ENCODE measurements at places on chromosomes 12 and 14.

- DNase-seq, result no peak
Observed at GRCh38 chr12:13090054-13090453, 13.4 kb downstream of the GSG1 start.

GRCh38 chr14:29654901-29655550 is 272.6 kb downstream of the PRKD1 start:
- DNase-seq, result no peak

GRCh38 chr12:52369211-52369610 is 1.9 kb upstream of the KRT85 start:
- no peak for DNase-seq

DNA sequence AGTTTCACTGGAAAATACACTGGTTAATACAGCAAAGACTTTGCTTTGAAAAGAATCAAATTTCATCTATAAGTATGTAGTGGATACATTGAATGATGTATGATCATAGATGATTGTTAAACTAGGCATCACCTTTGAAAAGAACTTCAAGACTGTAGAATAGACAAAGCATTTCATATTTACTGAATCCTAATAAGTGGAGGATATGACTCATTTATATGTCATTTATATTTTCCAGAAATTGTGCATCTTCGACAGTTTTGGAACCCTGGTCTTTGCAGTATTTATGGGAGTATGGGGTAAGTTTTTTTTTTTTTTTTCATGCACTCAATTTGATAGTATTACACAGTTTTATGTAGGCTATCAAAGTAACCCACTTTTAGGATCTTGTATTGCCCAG is 161.9 kb downstream of the ANO6 start:
- no peak for DNase-seq

- DNase-seq, result no peak
Observed at GRCh38 chr12:115895247-115895646, 382.2 kb downstream of the MED13L start.

- no peak for DNase-seq
Observed at GRCh38 chr12:90287585-90287984, 578.9 kb upstream of the ATP2B1 start.

GRCh38 chr12:14892726-14893505 is 7.3 kb upstream of the MGP start:
- no peak for DNase-seq

GRCh38 chr14:88986146-88986841 is 161.8 kb downstream of the TTC8 start:
- no peak for DNase-seq

DNA sequence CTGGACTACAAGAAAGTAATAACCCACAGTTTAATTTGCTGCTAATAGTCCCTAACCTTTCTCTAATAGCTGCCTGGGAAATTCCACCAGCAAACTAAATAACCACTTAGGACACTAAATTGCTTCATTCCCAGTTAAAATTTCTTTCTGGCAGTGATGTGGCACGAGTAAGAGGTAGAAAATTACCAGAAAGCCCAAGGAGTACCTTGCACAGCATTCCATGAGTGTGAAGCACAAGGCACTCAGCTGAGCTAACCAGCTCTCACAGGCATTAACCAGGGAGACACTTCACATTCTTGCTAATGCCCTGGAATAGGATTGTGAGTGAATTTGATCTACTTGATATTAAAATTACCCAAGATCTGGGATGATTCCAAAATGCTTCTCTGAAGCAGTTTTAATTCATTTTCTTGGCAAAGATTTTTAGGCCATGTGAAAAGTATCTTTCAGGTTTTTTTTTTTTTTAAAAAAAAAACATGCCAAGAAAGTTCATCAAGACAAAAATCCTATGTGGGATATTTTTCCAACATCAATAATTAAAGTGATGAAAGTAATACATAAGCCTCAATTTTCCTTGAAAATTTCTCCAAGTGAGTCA is 29.5 kb downstream of the TSPAN8 start:
- no peak for DNase-seq

GRCh38 chr12:57330992-57331391 is 80.0 kb upstream of the STAC3 start:
- DNase-seq, result no peak

DNA sequence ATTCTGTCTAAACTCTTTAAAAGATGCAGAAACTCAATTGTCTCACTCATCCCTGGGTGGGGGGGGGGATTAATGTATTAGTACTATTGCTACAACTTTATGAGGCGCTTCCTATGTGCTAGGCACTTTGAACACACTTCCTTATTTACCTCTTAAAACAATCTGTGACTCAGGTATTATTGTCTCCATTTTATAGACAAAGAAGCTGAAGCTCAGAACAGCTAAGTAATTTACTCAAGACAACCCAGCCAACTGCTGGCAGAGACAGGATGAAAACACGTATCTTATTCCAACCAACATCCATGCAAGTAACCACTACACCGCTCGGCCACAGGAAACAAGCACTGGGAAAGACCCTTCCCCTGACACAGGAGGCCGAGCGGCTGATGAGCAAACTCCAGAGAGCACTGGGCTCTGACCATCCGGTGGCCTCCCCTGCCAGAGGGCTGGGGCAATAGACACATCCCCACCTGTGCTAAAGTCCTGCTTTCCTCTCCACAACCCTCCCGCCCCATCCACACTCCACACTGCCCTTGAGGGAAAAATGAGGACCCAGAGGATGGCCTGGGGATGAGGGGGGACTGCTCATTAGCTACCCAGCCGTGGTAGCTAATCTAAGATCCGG is 244.2 kb downstream of the DPF3 start:
- no peak for DNase-seq

GRCh38 chr14:61064856-61065255 is 83.8 kb downstream of the SLC38A6 start:
- no peak for DNase-seq

- peak; percentile 8 for DNase-seq
Observed at GRCh38 chr12:130026608-130027176, 122.9 kb upstream of the TMEM132D start.

GRCh38 chr12:86264451-86265328 is 8.5 kb upstream of the MGAT4C start:
- DNase-seq, result no peak

DNA sequence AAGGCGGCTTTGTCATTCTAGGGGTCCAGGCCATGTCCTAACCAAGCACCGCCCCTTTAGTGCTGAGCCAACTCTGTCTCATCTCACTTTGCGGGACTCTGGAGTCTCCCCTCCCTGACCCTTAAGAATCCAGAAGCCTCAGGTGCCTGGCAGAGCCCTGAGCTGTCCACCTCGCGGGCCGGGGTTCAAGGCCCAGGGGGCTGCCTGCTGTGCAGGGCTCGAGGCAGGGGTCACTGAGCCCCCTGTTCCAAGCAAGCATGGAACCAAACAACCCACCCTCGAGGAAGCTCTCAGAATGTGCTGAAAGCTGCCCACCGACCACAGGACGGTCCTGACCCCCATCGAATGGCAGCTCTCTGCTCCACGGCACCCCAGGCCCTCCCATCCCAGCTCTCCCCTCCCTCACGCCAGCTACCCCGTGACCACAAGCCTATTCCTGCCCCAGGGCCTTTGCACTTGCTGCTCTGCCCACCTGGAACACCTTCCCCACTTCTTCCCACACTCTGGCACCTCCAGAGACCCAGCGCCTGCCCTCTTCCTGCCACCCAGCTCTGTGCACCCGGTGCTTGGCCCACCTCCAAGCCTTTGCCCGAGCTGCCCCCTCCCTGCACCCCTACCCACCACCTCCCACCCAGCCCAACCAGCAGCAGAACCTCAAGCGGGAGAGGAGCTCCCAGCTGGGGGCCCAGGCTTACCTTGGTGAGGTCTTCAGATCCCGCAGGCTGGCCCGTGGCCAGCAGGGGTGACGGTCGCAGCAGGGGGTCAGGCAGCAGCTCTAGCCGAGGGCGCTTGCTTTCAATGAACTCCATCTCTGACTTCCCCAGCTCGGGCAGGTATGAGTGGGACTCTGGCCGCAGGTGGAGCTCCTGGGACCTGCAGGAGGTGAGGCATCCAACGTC is 84.3 kb downstream of the NCOR2 start:
- DNase-seq, result no peak

- peak; percentile 68 for DNase-seq
Observed at GRCh38 chr12:130826151-130826801, 12.8 kb downstream of the STX2 start.

DNA sequence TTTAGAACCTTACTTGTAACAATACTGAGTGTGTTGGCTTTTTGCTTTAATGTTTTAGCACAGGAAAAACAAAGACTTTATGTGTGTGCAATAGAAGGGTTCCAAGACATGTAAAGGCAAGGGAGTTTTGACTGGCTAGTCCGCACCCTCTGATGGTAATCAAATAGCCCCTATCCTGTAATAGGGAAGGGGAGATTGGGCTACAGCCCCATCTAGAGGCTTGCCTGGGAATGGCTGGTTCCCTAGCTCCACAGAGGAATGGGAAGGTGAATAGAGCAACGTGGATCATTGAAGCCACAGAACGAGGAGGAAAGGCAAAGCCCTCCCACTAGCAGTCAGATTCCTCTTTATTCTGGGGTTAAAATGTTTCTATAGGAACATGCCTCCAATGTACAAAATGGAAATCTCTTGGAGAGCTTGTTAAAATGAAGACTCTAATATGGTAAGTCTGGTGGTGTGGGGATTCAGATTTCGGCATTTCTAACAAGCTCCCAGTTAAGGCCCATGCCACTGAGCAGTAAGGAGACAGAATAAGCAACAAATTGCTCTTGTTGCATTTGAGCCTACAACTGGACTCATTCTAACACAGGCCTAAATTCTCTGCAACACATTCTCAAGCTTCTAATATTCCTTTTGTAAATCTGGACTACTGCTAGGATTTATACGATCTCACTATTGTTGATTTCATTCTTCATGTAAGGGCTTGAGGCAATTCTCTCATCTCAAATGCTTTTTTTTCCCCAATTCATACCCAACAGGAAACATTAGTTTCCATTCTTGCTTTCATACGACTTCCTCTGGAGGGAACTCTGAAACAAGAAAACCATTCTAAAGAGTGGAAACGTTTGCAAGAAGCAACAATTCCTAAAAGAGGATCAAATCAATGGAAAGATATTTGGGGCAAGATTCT is 57.1 kb downstream of the NIN start:
- DNase-seq, result no peak

- DNase-seq, result no peak
Observed at GRCh38 chr12:76190299-76190698, 105.8 kb upstream of the NAP1L1 start.

- no peak for DNase-seq
Observed at GRCh38 chr12:77915071-77915600, 84.4 kb downstream of the NAV3 start.

GRCh38 chr14:59359431-59360124 is 105.6 kb downstream of the GPR135 start:
- DNase-seq, result no peak

GRCh38 chr12:45217846-45218245 is 2.0 kb downstream of the ANO6 start:
- no peak for DNase-seq

DNA sequence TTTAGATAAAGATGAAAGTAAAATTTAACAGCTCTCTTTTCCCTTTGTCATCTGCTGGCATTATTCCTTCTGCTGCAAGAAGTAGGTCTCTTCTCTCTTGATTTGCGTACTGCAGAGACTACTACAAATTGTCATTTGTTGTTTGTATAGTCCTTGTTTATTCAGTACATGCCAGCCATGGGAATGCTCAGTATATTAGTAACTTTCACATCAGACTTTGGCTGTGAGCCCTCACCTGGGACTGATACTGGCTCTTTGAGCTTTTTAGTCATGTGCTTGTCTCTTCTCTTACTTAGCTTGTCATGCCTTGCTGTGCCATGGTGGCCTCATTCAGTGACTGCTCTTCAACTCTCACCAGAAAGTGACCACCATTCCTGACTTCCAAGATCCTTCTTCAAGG is 169.8 kb downstream of the PRKCH start:
- DNase-seq, result no peak

DNA sequence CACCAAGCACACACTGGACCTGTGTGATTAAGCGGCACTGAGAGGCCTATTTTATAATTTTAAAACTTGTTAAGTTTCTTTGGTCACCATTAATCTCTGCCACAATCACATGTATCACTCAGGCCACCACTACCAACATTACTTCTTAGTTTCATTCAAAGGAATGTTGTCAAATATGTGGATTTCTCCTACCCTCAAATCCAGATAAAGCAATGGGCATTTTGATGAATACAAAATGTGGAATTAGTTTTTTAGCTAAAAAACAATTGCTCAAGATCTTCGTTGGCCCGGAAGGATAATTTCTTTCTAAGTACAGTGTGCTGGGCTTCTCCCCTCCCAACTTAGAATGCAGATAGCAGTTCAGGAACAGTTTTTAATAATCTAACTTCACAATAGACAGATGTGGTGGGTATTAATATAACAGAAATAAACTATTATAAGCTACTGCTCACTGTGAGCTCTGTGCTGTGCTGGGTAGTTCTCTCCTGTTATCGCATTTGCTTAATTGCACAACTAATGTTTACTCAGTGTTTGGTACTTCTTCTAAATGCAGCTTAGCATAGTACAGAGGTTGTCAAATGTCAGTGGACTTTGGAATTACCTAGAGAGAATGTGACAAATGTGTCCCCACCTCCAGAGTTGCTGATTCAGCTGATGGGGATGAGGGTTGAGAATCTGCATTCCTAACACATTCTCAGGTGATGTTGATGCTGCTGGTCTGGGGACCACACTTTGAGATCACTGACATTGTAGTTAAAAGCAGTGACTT is 266.7 kb upstream of the AMIGO2 start:
- no peak for DNase-seq

DNA sequence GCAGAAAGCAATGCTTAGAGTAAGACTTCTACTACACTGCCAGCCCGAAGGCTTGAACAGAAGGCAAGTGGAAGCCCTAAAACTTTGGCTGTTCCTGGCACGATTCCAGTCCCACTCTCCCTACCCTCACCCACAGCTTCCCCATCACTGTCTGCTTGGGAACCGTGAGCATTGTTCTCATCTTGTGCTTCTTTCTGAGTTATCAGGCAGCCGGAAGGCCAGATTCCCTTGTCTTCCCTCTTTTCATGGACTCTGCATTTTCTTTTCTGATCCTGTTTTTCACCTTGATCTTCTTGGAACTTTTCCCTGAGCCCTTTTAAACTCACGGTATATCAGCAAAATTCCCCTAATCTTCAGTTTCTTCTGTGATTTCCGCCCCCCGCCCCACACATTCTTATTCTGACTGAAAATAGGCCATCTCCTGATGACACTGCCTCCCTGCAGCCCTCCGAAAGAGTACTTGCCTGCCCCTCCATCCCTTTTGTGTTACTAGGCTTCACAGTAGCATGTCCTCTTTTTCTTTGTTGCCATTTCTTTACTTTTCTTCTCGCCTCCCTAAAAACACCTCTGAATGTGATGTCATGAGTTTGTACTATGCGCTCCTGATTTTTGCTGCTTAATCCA is 29.9 kb downstream of the RCOR1 start:
- no peak for DNase-seq

DNA sequence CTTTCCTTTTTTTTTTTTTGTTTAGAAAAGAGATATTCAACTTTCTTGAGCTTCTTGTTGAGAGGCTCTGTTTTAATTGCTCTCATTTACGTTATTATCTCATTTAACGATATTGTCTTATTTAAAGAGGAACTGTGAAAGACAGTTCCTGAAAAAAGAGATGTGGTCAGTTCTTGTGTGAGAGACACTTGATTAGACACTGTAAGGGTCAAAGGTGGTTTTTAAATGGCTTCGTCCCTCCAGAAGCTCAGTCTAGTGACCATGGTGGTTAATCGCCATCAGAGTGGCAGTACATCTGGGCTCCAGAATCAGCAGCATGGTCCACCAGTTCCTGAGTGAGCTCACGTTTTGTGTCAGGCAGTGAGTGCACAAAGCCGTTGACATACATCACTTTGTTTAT is 57.9 kb upstream of the KCNA5 start:
- no peak for DNase-seq

GRCh38 chr12:452667-453210 is 7.0 kb upstream of the B4GALNT3 start:
- peak; percentile 55 for DNase-seq
